ENCODE measurements at places on chromosomes 3 and 15. TPM values are rescaled to one million over a fixed set of nuclear protein-coding genes. Genes with fewer than 3 reads are reported as not detected.

DNA sequence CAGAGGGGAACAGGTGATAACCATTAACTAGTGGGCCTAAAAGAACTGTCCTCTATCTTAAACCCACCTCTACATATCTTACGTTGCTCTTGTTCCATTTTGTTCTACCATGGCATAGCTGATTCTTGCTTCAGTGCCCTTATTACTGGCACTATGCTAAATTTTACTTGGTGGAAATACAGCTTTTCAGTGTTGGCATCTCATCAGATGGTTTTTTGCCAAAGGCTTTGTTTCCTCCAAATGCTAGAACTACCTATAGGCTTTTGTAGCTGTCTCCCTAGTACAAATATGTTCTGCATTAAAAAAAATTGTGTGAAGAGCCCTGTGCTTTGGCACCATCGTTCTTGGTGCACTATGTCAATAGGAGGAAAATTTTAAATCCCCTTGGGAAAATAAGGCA is 145.0 kb upstream of the ZBTB20 start:
- DNase-seq: no peak

TGM4 gene
- not detected for total RNA-seq

GRCh38 chr3:194401346-194401745 is 2.3 kb upstream of the GP5 start:
- DNase-seq: no peak

DNA sequence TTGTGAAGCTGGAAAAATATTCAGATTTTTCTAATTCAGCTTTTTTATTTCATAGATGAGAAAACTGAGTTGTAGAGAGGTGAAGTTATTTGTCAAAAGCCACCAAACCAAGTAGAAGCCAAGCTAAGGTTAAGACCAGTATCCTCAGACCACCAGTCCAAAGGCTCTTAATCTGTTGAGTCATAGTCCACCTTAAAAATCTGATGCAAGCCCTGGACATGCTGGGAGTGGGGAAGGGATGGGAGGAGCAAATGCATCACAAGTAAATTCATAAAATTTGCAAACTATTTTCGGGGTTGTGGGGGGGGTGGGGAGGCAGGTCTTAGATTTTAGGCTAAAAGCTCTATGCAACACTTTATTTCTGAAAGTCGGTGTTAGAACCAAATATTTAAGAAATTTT is 307.7 kb upstream of the SEMA6D start:
- DNase-seq: no peak

GRCh38 chr15:91873138-91873536 is 19.6 kb downstream of the SLCO3A1 start:
- no peak for DNase-seq
